H9 (cell line): ENCODE measurements at places on chromosomes 11 and 22.

DNA sequence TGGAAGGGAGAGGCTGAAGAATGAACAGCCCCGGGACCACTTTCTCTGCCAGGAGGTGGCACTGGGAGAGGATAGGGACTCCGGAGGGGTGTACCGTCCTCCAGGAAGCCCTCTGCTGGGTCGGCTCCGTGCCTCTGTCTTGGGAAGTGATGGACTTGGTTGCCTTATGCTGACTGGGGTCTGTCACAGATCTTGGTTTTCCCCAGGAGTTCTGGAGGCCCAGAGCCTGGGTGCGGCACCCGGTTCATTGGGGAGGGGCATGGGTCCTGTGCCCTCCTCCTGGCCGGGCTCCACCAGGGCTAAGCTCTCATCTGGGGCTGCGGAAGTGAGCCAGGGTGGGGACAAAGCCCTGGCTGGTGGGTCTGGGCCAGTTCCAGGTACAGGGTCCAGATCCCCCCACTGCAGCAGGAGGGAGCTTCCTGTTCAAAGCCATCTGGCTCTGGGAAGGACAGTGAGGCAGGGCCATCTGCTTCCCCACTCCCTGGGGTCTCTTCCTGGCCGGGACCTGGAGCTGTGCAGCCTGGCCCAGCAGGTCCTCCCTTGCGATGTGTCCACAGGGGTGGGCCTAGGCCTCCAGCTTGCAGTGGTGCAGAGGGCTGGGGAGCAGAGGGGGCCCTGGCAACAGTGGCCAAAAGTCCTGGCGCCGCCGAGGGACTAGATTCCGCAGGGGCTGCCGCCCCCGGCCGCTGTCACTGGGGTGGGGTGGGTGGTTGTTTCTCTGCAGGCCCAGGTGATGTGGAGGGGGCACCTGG, 1.1 kb upstream of the AP2A2 start:
- DNase-seq: no peak

- DNase-seq: no peak
Measured at GRCh38 chr22:45868571-45869339, 108.2 kb downstream of the WNT7B start.

DNA sequence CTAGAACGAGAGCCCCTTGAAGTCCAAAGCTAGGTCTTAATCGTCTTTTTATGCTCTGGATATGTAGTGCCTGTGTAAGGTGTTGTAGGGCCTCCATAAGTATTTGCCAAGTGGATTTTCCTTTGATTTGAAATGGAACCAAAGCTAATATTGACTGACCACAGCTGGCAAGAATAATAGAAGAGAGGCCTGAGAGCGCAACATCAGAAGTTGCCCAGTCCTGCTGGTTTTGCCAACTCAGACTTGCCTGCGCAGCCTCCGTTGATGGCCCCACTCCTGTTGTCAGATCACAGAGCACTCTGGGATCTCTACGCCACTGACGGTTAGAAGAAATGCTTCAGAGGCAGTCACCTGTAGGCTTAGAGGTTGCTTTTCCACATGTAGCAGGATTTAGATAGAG, 251.2 kb downstream of the TENM4 start:
- DNase-seq: no peak

DNA sequence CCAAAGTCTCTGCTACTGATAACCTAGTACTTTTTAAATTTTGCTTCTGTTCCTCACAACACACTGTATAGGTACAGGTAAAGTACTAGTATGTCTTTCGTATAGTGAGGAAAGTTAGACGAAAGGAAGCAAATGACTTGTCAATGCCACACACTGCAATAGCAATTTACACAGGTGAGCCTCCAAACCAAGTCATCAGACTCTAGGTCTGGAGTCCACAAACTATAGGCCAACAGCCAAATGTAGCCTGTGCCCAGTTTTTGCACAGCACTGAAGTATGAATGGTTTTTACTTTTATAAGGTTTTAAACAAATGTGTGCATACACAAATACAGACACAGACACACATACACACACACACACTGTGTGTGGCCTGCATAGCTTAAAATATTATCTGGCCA, 28.1 kb downstream of the ALG8 start:
- no peak for DNase-seq

- peak; percentile 72 for DNase-seq
Measured at GRCh38 chr11:27718863-27719545, 18.7 kb upstream of the BDNF start.

- peak; percentile 72 for DNase-seq
Measured at GRCh38 chr11:65593518-65594414, 1.8 kb downstream of the KCNK7 start.

- DNase-seq: no peak
Measured at GRCh38 chr22:42769574-42770447, 49.1 kb upstream of the A4GALT start.

- no peak for DNase-seq
Measured at GRCh38 chr11:61702701-61703312, 22.6 kb downstream of the DAGLA start.

DNA sequence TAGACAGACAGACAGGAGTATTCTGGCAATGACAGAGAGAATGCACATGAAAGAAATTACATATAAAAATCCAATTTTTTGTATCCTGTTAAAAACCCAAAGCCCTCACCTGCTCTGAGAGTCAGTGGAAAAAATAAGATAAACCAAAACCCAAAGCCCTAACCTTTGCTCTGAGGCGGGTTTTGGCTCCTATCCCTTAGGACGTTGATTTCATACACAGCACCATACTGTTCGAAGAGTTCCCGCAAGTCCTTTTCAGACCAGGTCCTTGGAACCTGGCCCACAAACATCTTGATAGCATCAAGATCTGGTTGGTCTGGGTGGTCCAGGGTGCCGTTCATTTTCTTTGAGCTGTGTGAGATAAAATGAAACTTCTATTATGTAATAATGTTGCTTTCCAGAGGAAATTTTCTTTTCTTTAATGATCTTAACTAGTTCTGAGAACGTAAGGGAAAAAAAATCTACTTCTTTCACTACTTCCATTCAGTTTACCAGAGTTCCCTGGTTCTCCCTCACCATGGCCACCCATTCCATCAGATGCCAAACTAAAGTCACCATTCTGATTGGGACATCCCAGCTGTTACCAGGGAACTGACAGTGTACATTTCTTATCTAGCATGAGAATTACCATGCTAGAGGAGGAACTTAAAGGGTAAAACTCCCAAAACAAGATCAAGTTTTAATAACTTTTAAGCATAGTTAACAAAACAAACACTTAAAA, 39.9 kb upstream of the RAPSN start:
- no peak for DNase-seq

DNA sequence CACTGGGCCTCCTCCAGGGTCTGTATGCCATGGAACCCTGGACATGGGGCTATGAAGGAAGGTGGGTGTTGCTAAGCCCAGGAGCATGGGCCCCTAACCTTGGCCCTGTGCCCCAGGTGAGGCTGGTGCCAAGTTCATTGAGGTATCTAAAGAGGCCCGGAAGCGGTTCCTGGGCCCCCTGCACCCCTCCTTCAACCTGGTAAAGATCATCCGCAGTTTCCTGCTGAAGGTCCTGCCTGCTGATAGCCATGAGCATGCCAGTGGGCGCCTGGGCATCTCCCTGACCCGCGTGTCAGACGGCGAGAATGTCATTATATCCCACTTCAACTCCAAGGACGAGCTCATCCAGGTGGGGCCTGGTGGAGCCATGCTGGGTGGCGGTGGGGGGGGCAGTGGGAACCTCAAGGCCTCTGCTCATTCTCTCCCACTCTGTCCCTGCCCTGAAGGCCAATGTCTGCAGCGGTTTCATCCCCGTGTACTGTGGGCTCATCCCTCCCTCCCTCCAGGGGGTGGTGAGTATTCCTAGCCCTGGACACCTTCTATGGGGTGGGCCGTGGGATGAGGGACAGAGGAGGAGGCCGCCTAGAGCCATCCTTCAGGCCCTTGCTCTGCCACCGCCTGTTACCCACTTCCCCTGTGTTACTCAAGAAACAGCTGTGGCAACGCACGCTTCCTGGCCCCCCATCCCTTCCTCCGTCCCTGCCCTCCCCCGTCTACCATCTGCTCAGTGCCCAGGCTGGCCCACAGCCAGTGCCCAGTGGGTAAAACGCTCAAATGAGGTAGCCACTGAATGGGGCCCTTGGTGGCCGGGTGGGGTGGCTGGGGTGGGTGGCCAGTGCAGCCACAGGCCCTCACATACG, 3.0 kb downstream of the PNPLA2 start:
- DNase-seq: no peak

DNA sequence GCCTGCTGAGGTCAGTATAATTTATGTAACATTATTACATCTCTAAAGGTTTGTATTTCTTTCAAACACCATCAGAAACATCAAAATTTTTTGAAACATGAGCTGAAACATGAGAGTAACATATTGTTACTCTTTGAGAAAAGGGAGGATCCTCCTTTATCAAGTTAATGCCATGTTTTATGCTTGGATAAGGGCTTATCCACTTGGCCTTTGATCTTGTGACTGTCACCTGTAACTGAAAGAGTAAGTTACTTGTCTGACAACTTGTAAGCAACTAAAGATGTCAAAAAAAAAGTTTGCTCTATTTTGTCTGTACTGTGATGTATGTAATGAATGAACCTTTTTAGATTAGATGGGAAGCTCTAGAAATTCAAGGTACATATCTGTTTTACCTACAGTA, 59.6 kb downstream of the FAR1 start:
- no peak for DNase-seq

- no peak for DNase-seq
Measured at GRCh38 chr11:94791216-94791889, 23.2 kb downstream of the AMOTL1 start.

DNA sequence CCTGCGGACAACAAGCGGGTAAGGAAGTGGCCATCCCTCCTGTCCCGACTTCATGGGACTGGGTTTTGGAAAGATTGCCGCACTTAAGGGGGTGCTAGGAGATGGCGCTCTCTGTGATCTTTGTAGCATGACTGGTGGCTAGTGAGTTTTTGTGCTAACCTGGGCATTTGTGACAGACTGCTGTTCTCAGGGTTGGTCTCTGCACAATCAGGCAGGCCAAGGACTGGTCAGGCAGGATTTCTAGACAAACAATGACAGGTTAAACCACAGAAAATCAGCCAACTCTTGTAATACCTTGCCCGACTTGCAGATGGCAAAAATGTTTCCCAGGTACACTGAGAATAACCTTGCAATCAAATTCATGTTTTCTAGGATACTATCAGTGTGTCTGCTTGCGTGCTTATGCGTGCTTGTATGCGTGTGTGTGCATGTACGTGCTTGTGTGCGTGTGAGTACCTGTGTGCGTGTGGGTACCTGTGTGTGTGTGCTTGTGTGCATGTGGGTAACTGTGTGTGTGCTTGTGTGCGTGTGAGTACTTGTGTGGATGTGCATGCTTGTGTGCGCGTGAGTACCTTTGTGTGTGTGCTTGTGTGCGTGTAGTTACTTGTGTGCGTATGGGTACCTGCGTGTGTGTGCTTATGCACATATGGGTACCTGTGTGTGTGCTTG, 25.6 kb upstream of the SORL1-AS1 start:
- DNase-seq: no peak

DNA sequence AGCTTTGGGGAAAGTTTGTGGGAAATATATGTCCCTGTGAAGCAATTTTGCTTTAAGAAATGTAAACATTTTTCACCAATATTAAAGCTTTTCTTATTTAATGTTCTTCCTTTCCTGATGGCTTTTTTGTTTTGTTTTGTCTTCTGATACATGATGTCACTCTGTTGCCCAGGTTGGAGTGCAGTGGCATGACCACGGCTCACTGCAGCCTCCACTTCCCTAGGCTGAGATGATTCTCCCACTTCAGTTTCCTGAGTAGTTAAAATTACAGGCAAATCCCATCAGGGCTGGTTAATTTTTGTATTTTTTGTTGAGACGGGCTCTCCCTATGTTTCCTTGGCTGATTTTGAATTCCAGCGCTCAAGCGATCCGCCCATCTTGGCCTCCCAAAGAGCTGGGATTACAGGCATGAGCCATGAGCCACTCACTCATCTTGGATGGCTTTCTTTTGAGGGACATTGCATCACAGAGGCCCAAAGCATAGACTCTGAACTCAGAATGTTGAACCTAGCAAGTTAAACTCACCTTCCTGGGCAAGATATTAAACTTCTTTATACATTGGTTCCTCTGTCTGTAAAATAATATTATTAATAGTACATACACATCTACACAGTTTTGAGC, 651 bp upstream of the CARD16 start:
- no peak for DNase-seq

GRCh38 chr22:37230673-37231405, 13.2 kb downstream of the RAC2 start:
- no peak for DNase-seq

DNA sequence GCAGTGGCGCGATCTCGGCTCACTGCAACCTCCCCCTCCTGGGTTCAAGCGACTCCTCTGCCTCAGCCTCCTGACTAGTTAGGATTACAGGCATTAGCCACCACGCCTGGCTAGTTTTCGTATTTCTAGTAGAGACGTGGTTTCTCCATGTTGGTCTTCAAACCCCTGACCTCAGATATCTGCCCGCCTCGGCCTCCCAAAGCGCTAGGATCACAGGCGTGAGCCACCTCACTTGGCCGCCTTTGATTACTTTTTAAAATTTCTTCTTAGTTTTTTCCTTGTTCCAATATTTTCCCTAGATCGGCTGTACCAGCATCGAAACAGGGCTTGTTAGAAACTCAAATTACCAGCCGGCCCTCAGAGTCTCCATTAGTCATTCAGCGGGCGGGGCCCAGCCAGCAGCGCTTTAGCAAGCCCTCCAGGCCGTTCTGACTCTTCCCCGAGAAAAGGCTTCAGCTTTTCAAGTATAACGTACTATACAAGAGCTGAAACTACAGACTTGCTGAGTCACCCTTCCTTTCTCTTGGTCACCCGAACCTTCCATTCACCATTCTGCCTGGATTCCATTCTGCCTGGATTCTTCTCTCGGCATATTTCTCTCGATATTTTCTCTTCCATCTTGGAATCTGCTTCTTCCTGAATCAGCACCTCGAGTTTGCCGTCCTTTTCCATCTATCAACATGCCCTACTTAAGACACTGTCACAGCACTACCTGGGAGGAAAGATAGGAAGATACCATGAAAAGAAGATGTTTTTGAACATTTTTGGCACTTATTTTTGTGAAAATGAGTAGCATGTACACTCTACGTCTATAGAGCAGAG, 6.7 kb upstream of the CAPRIN1 start:
- peak; percentile 54 for DNase-seq

DNA sequence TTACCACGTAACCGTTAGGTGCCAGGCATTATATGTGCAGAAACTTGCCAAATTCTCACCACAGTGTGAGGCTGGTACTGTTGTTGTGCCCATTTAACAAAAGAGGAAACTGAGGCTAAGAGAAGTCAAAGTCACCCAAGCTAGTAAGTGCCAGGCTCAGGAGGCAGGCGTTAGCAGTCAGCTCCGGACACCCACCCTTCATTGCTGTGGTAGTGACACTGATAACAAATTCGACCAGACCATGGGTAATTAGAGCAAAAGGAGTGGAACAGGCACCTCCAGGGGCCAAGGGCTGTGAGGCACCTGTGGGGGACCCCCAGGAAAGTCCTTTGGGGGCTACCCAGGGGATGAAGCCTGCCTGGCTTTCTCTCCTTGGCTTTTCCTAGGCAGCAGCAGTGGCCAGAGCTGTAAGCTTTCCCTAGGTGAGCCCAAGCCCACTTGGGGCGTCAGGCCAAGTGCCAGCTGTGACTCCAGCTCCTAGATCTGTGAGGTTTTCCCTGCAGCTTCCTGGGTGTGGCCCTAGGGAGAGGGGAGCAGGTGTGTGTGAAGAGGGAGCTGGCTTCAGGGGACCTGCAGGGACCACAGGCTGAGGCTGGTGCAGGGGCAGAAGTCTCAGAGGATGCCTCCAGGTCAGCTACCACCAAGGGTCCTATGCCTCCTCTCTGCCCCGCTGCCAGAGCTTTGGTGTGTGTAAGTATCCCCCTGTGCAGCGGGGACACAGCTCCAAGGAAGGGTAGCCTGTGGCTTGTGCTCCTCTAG, 19.7 kb upstream of the ALX4 start:
- no peak for DNase-seq
